ENCODE measurements at places on chromosomes 6 and 20.

DNA sequence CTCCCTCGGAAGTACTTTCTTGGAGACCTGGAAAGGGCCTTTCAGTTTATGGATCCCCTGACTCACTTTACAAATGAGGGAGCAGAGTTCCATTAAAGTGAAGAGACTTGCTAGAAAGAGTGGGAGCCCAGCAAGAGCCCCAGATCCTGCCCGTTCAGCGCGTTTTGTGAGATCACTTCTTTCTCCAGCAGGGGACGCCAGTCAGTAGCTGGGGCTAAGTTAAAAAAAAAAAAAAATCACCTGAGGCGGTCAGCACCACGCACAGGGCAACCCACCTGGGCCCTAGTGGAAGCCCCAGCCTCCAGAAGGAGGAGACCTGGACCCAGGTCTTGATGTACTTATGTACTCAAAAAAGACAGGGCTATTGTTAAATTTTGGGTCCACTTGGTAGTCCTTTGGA, 274.5 kb upstream of the RNF24 start:
- no peak for DNase-seq

GRCh38 chr20:47743671-47744070, 41.6 kb downstream of the SULF2 start:
- no peak for DNase-seq

- no peak for DNase-seq
These were observed 69.5 kb downstream of the NPEPL1 start for GRCh38 chr20:58762120-58762519.

GRCh38 chr6:82492134-82492533, 128.5 kb downstream of the TPBG start:
- no peak for DNase-seq

DNA sequence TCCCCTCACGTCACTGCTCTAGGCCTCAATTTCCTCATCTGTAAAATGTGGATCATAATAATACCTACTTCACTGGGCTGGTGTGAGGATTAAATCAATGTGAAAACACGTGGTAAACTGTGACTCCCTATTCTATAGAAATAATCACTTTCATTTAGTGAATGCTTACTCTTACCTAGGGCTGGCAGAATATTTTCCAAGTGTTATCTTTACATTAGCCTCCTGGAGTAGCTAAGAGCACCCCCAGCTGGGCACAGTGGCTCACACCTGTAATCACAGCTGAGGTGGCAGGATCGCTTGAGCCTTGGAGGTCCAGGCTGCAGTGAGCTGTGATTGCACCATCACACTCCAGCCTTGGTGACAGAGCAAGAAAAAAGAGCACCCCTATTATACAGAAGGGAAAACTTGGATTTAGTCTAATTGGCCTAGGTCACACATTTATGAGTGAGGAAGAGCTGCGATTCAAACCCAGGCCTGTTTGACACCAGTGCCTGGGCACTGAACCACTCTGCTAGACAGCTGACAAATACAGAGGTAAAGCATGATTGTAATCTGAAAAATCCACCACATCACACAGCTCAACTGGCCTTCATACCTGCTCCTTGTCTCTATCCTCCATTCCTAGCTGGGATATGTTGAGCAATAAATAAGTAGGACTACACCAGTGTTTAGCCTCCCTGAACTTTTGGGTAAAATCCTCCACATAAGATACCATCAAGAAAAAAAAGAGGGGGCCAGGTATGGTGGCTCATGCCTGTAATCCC, 1.4 kb upstream of the SNTA1 start:
- DNase-seq: no peak

- DNase-seq: peak; percentile 14
These were observed 49.4 kb upstream of the ARMC2 start for GRCh38 chr6:108798670-108799353.

GRCh38 chr6:150936021-150936555, 70.6 kb downstream of the MTHFD1L start:
- no peak for DNase-seq

DNA sequence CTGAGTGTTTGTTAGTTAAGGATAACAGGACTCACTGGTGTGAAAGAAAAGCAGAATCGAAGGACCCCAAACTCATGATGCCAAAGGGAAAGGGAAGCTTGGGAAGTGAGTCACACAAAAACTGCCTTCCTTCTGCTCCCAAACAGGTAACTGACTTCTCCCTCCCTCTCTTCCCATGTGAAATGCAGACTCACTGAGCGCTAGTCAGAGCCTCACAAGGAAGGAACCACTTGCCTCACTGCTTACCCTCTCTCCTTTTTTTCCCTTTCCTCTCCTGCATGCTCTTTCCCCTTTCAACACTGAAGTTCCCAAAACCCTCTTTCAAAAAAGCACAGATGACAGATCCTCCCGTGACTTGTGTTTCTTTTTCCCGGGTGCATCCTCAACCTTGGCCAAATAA, 56.4 kb downstream of the LYRM4 start:
- DNase-seq: no peak

DNA sequence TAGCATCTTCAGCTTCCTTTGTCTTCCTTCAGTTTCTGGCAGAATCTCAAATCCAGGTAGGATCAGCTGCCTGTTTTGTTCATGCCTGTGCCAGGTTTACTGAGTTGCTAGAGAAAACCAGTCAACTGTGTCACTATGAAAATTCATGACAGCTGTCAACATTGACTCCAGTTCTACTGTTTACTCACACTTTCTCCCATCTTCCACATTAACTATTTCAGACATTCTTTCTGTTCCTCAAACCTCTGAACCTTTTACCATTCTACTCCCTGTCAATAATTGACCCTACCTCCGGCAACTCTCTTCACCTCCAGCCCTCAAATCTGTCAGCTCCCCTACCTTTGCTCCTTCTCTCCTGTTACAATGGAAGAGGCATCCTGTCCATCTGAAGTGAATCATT, 8.5 kb downstream of the ENPP4 start:
- DNase-seq: no peak

DNA sequence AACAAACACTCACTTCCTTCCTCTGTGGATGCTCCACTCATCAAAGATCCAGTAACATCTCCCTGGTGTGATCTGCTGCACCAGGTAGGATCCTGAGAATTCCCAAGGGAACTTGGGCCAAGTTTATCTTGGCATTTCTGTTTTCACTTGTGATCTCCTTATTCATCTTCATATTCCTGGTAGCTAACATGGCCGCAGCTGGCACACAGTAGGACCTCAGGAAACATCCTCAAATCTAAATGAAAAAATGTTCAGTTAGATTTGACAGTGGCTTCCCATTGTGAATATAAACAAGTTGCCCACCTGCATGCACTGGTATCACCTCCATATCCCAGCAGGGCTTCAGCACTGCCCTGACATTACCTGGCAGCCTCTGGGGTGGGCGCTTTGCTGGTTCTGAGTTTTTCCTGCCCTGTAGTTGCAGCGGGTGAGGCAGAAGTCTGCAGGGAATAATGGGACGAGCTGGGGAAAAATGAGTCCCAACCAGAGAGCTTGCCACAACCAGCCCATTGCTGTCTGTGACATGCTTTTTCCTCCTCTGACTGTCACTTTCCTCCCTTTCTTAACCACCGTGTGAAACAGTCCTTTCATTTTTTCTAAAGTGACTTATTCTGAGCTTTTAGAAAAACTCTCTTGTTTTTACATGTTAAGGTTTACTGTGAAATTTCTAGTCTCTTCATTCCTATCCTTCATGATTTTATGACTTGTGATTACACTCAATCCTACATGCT, 9.4 kb upstream of the DSTN start:
- no peak for DNase-seq
